ENCODE measurements at places on chromosomes 5 and 9.

DNA sequence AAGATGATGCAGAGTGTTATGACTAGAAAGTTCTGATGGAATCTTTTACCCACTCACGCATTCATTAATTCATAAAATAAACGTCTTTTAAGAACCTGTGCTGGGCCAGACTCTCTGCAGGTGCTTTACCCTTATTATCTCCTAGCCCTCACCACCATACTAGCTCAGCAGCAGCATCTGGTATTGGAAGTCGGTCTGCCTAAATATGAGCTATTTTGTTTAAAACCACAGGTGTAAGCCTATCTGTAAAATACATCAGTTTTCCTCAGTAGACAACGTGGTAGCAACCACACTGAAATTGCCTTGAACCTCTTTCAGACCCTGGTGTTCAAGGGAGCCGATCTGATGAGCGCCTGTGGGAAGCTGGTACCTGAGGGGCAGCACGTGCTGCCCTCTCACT lies 69.4 kb downstream of the PPIC start:
- DNase-seq, result no peak

GRCh38 chr9:36092509-36093215 lies 43.9 kb upstream of the GLIPR2 start:
- DNase-seq, result no peak

DNA sequence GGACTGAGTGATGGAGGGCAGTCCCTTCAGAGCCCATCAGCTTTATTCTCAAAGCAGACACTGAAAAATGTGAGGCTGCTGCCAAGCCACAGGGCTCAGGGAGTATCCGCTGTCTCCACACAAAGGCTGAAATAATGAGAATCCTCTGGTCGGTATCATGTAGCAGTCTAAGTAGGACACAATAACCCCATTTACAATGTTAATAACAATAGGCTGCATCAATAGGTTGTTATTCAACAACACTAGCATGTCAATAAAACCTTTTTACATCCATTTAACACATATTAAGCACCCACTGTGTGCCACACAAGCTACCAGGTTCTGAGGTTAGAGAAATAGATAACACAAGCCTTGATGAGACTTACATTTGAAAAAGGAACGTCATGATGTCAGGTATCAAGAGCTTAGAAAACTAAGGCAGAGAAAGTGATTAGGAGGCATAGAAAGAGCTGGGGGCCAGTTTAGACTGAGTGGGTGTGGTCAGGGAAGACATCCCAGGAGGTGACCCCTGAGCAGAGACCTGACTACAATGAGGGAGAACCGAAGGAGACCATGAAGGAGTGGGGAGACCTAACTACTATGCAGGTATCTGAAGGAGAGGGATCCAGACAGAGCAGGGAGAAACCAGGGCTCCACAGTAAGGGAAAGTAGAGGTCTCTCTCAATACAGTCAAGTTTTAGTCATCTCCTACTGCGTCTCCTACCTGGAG lies 140.1 kb upstream of the GRIA1 start:
- DNase-seq, result no peak

DNA sequence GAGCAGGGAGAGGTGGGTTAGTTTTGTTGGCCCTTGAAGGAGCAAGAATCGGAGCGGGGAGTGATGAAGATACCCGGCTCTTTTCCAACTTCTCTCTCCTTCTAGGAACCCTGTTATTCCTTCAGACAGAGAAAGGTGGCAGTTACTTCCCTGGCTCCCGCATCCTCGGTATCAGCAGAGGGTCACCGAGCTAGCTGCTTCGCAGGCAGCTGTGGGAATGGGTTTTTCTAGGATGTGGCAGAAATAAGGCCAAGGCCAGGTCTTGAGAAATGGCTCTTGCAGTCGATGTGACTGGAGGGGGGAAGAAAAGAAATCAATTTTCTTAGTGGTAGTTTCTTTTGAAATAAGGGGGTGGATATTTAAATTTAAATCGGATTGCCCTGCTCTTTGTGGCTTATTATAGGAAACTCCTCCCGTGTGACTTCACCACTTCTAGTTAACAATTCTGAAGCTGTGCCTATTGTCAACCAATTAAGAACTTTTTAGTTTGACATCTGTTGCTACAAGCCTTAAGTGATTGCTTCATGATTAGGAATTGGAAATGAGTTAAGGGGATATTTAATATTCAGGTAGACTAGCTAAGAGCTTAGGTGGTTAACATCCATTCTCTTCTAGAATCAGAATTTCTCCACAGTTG lies 1.4 kb downstream of the SAP30L start:
- no peak for DNase-seq

GRCh38 chr5:111377306-111377705 lies 135.0 kb downstream of the STARD4 start:
- DNase-seq, result no peak

DNA sequence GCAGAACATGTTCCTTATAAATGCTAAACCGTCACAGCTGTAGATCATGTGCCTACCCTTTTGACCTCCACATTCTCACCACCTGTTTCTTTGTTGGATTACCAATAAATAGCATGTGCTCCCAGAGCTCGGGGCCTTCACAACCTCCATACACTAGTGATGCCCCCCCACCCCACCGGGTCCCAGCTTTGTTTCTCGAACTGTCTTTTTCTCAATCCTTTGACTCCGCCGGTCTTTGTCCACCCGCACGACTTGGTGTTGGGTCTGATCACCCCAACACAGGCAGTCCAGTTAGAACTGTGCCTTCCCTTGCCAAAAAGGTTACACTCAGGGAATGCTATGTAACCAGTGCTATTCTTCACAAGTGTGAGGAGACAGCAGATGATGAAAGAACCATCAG lies 485.9 kb upstream of the C9orf72 start:
- DNase-seq, result no peak

GRCh38 chr5:88660264-88660946 lies 222.6 kb downstream of the MEF2C start:
- no peak for DNase-seq

DNA sequence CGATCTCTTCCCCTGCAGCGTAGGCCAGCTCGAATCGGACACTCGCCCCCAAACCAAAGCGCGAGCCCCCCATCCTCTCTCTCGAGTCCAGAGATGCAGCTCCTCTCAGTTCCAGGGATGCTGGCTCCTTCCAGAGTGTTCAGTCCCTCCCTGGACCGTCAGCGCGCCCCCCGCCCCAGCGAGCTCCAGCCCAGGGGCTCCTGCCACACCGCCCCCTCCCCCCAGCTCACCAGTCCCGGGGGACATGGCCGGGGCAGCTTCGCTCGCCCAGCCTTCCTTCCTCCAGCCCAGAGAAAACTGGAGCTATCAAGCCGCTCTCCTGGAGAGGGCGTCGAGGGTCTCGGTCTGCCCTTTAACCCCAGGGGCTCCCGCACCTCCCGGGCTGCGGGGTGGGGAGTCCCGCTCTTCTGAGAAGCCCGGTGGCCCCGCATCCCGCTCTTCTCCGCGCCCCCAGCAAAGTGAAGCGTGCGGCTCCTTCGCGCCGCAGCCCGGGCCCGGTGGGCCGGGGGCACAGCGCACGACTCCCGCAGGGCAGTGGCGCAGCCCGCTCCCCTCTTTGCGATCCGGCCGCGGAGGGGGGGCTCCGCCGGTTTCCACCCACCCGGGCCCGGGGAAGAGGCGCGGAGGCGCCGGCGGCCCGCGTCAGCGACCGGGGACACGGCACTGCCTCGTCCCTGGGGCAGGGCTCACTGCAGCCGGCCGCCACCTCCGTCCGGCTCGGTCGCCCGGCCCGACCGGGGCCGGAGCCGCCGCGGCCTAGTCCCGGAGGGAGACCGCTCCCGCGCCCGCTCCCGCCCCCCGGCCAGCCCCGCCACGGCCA lies 587 bp downstream of the MIER3 start:
- DNase-seq, result peak; percentile 12

DNA sequence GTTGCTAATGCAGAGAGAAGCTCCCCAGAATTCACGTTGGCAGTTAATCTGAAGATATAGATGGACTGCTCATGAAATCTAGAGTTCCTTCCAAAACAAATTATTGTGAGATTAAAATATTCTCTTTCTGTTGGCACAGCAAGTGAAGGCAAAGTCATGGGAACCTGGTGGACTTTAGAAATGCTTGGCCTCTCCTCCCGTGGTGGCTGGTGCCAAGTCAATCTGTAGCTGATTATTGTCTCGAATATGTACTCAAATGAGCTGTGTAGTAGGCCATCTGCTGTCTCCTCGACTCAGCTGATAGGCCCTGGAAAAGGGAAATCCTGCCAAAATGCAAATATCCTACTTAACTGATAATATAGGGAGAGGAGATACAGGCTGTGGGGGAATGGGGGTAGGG lies 69.3 kb downstream of the DAPK1 start:
- no peak for DNase-seq

DNA sequence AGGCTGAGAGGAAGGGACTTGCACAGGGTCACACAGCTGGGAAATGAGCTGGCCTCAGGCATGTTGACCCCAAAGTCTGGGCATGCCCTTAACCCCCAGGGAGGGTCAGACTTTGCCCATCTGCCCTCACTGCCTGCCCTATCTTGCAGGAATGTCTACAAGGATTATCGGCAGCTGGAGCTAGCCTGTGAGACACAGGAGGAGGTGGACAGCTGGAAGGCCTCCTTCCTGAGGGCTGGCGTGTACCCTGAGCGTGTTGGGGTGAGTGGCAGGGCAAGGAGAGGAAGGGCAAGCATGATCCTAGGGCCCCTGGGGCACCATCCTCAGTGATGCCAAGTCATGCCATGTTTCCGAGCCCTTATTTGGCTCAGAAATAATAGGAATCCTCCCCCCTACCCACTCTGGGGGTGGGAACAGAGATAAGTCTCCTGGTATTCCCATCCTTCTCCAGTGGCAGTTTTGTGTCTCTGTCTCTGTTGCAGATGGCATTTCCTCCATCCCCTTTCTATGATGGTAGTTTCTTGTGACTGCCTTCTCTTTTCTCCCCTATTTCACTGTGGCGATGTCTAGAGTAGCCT lies 28.5 kb downstream of the GOLGA2 start:
- DNase-seq, result no peak

GRCh38 chr5:72108202-72109061 lies 1.2 kb downstream of the MAP1B start:
- DNase-seq, result peak; percentile 27

DNA sequence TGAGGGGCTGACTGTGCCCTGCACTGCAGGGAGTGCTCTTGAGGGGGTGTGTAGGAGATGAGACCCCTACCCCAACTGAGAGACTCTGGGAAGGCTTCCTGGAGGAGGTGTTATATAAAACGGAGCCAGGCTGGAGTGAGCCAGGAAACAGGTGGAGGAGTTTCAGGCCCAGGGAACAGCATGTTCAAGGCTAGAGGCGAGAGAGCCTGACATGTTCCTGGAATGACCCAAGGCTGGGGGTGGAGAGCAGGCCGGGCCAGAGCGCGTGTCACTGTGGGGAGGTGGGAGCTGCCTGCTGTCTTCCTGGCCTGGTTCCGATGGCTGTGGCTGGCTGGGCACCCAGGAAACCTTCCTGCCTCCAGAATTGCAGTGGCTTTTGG lies 48.7 kb downstream of the RXRA start:
- DNase-seq, result peak; percentile 49

- no peak for DNase-seq
Measured at GRCh38 chr9:134056483-134057306, 11.1 kb downstream of the BRD3 start.

GRCh38 chr9:91427873-91428272 lies 4.2 kb upstream of the NFIL3 start:
- DNase-seq, result no peak

DNA sequence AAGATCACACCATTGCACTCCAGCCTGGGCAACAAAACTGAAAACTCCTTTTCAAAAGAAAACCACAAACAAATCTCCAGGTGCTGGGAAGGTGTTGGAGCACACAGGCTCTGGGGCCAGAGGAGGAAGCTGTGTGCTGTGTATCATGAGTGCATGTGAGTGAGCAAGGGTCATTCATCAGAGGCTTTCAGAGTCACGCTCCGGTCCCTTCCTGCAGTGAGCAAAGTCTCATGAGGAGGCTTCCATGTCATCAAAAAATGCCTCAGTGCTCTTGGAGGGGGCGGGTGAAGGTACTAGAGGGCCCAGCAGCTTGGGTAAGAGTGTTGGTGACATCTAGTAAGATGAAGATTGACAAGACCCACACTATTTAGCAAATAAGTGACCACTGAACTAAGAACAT lies 48.3 kb upstream of the TESK1 start:
- DNase-seq, result no peak

GRCh38 chr5:113065626-113066025 lies 89.0 kb downstream of the DCP2 start:
- DNase-seq, result no peak

DNA sequence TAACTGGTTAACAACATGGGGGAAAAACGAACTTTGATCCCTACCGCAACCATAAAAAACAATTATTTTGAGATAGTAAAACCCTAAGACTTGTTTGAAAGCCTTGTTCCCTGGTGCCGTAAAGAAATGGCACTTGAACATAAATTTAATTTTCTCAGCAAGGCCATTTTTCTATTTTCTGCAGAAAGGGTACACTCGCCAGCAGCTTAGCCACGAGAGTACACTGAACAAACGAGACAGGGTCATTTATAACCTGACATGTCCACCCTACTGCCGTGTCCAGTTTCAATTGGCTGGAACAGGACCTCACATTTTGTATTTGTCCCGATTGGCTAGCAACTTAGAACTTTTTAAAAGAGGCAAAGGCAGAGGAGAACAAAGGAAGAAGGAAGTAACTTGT lies 26.8 kb downstream of the FBXW11 start:
- no peak for DNase-seq

DNA sequence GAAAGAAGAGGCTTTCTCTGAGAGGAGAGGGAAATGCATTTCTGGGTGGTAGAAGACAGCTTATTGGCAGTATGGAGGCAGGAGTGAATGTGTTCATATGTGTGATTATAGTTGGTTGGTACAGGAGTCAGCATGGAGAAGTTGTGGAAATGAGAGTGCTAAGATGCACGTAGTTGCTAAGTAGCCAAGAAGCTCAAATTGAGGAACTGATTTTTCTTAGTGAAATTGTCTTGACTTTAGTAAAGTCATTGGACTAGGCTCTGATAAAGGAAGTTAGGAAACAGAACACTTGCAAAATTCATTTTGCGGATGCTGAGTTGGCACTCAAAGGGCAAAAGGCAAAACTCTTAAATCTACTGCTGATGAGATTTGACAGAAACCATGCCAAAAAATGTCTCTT lies 158.9 kb upstream of the VCAN start:
- no peak for DNase-seq

GRCh38 chr9:70049672-70050271 lies 6.1 kb downstream of the MAMDC2 start:
- no peak for DNase-seq

- DNase-seq, result no peak
Measured at GRCh38 chr9:124353811-124354274, 61.4 kb downstream of the PSMB7 start.

All from prostate gland (tissue), 2 donors.